ENCODE measurements at places on chromosomes 1 and 21. TPM values are rescaled to one million over a fixed set of nuclear protein-coding genes. Genes with fewer than 3 reads are reported as not detected.

- DNase-seq = no peak
Observed at GRCh38 chr1:224182057-224182865, 779 bp upstream of the DEGS1 start.

DNA sequence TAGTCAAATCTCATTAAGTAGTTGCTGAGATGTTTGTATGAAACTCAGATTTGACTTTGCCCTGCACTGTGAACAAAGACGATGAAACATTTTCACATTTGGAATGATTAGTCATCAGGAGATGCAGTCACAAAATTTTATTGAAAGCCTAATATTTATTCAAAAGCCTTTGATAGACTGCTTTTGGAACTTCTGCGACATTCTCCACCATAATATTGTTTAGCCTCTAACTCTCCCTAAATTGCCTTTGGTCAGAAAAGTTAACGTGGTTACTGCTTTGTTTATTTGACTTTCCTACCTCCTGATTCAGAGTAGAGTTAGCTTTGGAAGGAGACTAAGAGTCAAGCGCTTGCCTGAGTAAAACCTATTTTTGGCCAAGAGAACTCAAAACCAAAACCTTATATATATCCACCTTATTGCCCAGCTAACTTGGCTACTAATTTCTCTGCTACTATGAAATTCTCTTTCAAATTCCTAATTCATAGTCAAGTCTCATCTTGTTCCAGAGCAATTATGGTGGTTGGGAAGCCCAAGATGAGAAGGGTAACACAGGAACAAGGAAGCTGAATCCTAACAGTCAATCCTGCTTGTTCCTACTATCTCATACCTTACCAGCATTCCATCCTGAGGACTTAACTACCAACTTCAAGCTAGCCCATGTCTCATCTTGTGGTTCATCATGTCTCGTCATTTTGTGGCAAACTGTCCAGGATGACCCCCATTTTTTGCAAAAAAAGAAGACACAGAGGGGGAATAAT is 429.6 kb downstream of the USP25 start:
- DNase-seq = no peak

- no peak for DNase-seq
Observed at GRCh38 chr1:174949645-174950044, 50.1 kb upstream of the CACYBP start.

Gene MATN1
- total RNA-seq = 0.19 TPM
